Stimulated activated effector memory CD8-positive, alpha-beta T cell treated with anti-CD3 and anti-CD28 coated beads, Interleukin-12 subunit alpha, Interleukin-12 subunit beta, amount 100 ng/mL, for 72 hours (primary cell): ENCODE measurements at places on chromosomes 2 and 18.

DNA sequence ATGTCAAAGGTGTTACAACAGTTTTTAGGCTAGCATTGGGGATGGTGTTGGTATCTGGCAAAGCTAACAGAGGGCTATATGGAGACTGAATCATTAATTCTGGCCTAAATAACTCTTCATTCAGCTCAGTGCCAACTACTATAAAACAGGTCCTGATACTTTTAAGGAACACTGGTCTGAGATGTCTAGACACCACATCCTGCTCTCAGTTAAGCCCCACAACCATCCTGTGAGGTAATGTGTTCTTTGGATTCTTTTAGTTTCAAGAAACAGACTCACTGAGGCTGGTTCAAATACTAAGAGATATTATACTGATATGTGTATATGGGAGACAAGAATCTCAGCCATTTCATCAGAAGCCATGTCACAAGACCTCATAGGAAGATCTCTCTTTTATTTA, 14.2 kb upstream of the HK2 start:
- no peak for DNase-seq

GRCh38 chr2:36163520-36164254, 191.9 kb upstream of the CRIM1 start:
- no peak for DNase-seq

- DNase-seq: no peak
Measured at GRCh38 chr2:234330902-234331301, 166.0 kb downstream of the ARL4C start.

- DNase-seq: no peak
Measured at GRCh38 chr2:204840504-204840903, 295.2 kb downstream of the PARD3B start.

DNA sequence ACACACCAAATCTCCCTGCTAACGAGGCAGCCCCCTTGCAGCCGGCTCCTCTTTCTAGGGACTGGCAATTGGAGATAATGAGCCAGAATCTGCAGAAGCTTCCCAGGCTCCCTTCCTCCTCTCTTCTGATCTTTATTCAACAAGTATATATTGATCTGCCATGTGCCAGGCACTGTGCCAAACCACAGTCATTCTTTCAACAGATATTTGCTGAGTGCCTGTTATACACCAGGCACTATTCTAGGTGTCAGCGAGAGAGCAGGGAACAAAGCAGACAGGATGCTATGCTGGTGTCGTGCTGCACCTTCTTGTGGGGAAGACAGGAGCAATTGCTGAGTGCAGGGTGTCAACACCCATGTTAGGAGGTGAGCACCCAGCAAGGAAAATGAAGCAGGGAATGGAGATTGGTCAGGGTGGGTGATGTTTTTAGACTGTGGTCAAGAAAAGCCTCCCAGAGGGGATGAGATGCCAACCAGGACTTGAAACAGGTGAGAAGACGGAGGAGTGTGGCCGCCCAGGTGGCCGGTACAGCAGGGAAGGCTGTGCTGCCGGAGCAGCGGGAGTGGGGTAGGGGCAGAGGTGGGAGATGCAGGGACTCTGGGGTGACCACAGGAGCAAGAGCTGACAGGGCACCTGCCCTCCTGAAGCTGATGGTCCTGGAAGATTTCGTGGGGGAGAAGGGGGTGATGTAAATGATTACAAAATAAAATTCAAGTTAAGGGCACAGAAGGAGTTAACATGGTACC, 307.6 kb upstream of the RAB12 start:
- DNase-seq: no peak

GRCh38 chr2:132448771-132449170, 32.2 kb downstream of the GPR39 start:
- no peak for DNase-seq

DNA sequence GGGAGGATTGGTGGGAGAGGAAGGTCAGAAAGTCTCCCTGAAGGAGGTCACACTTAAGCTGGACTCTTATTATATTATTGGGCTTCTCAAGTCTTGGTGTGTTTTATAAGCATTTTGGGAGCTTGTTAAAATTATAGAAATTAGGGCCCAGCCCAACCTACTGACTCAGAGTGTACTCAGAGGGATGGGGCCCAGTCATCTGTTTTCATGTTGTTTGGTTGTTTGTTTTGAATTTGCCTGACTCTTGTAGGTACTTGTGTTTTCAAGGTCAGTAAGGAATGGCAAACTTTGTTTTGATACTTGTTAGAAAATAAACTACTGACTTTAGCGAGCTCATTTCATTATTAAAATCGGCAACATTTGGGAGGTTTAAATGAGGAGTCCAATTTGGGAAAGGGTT, 152.0 kb downstream of the INSIG2 start:
- DNase-seq: no peak

- DNase-seq: peak; percentile 72
Measured at GRCh38 chr2:96538487-96539214, 2.1 kb downstream of the ARID5A start.

- DNase-seq: no peak
Measured at GRCh38 chr2:168679741-168680310, 122.6 kb upstream of the NOSTRIN start.

DNA sequence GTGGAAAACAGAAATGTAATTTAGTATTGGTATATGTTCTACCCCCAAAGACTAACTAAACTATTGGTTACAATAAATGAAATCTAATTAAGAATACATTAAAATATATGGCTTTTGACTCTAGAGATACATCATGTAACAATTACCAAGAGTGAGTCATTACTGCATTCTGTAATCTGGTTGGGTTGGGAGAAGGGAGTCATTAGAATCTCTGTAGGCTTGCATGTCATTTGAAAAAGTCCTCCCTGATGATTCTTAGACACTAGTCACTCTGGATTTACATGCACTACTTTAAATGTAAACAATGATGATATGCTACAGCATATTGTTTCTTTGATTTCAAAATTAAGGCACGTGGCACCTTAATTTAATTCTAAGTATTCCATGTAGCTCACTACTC, 293.4 kb upstream of the CHST9 start:
- no peak for DNase-seq

GRCh38 chr18:903701-904100, 970 bp upstream of the ADCYAP1 start:
- DNase-seq: peak; percentile 54

DNA sequence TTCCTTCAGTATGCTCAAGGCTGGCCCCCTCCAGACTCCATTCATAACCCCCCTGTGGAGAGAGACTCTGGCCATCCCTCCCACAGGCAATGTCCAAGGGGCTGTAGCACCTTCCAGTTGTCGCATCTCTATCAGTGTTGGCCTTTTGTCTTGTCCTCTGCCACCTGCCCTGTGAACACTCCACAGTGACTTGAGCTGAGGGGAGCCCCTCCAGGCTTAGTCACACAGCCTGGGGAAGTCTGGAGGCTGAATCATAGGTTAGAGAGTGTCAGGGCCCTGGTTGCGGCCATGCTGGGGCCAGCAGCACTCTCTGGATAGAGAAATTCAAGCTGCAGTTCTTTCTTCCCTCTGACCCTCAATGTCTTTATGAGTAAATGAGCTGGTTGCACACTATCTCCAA, 64.7 kb downstream of the GYPC start:
- DNase-seq: no peak

GRCh38 chr2:187586011-187586641, 31.9 kb upstream of the TFPI start:
- DNase-seq: no peak

DNA sequence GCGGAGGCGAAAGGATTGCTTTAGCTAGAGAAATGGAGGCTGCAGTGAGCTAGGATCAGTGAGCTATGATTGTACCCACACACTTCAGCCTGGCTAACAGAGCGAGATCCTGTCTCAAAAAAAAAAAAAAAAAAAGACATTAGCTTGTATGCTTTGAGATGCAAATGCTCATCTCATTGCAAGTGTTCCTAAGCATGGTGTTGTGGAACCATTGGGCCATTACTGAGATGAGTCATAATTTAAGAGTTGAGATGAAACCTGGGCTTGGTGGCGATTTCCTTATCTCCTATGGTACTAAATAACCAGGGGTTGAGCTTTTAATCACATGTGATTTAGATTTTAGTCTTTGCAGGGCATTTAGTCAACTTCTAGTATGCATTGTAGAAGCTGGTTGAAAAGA, 2.2 kb downstream of the PLEKHA3 start:
- no peak for DNase-seq

- no peak for DNase-seq
Measured at GRCh38 chr2:113677330-113677729, 50.3 kb downstream of the RABL2A start.

- no peak for DNase-seq
Measured at GRCh38 chr2:180159921-180160320, 152.8 kb upstream of the CWC22 start.

- DNase-seq: peak; percentile 46
Measured at GRCh38 chr2:97654791-97655190, 8.9 kb downstream of the COX5B start.

DNA sequence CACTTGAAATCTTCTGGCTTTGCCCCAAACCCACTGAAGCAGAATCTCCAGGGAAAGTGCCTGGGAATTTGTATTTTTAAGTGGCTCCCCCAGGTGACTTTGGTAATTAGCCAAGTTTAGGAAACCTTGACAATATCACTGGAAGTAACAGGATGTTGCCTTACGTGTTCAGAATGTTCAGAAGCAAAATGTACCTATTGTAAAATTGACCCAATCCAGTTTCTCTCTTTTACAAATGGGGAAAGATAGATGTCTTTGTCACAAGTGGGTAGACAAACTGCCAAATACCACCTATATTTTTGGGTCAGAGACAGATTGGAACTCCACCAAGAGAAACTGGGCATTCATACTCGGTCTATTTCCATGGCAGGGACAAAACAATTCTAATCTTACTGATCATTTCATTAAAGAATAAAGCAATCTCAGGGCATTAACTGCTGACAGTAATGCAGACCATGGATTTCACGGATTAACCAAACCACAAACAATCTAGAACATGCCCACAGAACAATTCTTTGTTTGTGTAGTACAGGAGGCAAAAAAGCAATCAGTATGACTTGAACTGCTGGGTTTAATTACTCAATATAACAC, 255.8 kb downstream of the ERBB4 start:
- no peak for DNase-seq

GRCh38 chr18:23730857-23731256, 41.6 kb downstream of the LAMA3 start:
- DNase-seq: no peak

DNA sequence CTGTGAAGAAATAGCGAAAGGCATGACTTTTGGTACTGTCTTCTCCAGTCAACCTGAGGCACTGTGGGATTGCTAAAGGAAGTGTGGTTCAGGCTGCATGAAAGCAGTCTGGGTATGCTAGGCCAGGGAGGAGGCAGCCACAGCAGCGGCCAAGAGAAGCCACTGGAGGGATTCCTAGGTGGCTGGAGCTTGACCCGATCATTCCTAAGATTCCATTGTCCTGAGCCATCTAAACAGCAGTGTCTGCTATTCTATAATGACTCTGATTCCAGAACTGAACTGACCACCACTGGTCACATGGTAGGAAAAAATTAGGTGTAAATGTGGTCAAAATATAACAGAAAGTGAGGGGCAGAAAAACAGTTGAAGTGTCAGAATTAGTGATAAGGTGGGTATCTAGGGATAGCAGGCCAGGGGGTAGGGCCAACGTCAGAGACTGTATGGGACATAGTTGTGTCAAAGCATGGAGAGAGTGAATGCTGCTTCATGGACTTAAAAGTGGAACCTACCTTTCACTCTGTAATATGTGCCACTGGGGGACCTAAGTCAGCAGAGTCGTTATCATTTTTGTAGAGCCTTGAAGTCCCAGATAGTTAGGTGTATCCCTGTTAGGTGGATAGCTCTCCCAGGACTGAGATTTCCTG, 204.6 kb downstream of the CTNNA2 start:
- DNase-seq: no peak

GRCh38 chr2:66443979-66444861, 9.3 kb downstream of the MEIS1 start:
- DNase-seq: no peak

DNA sequence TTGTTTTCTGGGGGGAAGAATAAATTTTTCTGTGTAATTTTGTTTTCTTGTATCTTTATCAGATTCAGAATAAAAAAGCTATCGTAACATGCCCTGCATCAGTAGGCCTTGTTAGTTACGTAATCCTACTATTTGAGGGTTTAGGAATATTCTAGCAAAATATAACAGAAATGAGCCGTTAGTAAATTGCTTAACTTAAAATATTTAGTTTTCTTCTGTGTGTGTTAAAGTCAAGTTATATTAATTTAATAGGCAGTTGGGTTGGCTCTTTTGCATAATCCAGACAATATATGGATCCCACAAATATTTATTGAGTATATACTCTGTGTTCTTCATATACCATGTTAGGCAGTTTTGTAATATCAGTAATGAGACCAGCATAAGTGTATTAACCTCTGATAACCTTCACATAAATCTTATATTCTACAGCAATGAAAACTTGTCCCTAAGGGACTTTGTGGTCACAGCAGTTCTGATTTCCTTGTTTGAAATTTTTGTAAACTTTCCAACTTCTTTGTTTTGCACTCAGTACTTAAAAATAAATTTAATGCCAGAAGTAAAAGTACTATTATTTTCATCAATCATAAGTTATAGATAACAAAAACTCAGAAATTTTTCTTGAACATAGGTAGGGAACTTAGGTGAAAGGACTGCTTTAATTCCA, 151.9 kb downstream of the FMNL2 start:
- no peak for DNase-seq

DNA sequence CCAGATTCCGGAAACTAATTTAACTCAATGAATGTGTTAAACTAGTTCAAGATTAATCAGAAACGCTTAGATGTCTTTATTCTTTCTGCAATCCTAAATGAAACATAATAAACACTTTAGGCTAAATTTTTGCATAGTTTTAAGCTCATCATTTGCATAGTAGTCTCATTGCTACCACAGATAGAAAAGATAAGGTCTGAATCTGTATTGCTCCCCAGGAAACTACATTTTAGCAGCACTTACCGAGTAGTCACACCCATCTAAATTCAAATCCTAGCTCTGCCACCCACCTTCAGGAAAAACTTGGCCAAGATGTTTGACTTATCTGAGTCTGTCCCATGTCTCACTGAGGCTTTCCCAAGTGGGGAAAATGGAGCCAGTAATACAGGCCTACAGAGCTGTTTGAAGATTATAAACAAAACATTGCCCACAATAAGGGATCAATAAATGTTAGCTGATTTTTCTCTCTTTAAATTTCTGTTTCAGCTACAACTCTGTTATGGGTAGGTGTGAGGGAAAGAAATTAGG, 87.0 kb downstream of the GALNT3 start:
- no peak for DNase-seq

- no peak for DNase-seq
Measured at GRCh38 chr2:124163840-124164239, 138.8 kb downstream of the CNTNAP5 start.

DNA sequence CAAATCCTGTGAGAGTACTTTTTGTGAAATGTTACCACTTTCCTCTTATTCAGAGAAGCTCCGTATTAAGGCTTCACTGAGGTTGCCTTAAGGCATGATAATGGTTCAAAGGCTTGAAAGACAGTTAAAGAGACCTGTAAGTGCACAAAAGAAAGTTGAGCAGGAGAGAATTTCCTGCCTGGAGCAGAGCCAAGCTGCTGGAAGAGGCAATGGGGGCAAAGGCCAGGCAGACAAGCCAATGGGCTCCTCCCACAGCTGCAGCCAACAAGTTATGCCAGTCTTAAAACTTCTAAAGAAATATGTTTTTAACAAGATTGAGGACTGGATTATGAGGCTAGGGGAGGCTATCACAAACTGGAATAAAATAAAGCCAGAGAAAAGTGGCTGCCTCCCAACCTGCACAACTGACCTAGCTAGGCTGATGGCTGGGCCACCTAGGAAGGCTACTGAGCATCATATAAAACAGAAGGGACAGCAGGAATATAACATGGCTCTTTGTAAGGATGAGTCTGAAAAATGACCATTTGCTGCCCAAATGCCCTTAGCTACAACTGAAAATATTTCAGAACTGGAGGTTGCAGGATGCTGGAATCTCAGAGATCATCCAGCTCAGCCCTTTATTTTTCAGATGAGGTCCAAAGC, 2.1 kb downstream of the IL1B start:
- DNase-seq: no peak

GRCh38 chr2:136255648-136256461, 137.9 kb upstream of the CXCR4 start:
- no peak for DNase-seq
